ENCODE measurements at places on chromosomes 12 and 14. TPM values are rescaled to one million over a fixed set of nuclear protein-coding genes. Genes with fewer than 3 reads are reported as not detected.
A peak's percentile ranks its signal among the peaks of the same experiment; 100 is the strongest.

The SLCO1C1 gene
- 0.02 TPM for polyA plus RNA-seq

The PLXNC1 gene
- polyA plus RNA-seq = 0.28 TPM

The FZD10 gene
- not detected for polyA plus RNA-seq

The GARIN6 gene
- not detected for polyA plus RNA-seq

The ABCC9 gene
- 0.02 TPM for polyA plus RNA-seq

DNA sequence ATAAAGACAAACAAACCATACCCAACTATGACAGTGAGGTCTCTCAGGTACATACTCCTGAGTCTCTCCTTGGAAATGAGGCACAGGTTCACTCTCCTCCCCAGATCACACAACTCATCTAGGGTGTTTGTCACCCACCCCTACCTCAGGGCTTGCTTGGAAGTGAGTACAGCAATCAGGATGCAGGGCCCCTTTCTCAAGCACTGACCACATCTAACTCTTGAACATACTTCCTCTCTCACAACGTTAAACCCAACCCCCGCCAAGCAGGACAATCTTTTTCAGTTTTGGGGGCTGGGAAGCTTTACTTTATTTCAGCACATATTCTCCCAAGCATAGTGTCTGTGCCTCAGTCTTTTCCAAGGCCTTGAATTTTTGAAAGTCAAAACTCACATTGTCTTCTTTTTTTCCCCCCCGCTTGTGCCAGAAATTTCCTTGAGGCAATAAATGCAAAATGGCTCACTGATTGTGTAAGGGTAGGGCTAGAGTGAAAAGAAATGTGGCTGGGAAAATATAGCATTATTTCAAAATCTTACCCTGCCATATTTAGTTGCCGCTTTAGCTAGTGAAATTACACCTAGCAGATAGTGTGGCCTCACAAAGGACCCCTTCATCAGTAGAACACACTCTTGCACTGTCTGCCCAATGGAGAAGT lies 2.4 kb upstream of the GPR65 start:
- H3K27me3 ChIP-seq = no peaks in the 10 kb centered on the region
- DNase-seq = no peak
- H3K27ac ChIP-seq = no peak overlapping the region
- no peaks in the 10 kb centered on the region for H3K36me3 ChIP-seq

- no peaks in the 10 kb centered on the region for H3K36me3 ChIP-seq
- no peak overlapping the region for H3K4me3 ChIP-seq
- H3K27me3 ChIP-seq = no peaks in the 10 kb centered on the region
- no peak for DNase-seq
- no peak overlapping the region for H3K27ac ChIP-seq
These were observed 101.2 kb upstream of the NCOR2 start for GRCh38 chr12:124668602-124669001.

- no peaks in the 10 kb centered on the region for H3K36me3 ChIP-seq
- no peak overlapping the region for H3K27ac ChIP-seq
- peaks cover 12% of the 10 kb centered on the region for H3K27me3 ChIP-seq
- H3K4me3 ChIP-seq = no peak overlapping the region
- peaks cover 6% of the 10 kb centered on the region for H3K4me1 ChIP-seq
These were observed 8.9 kb downstream of the MYO1H start for GRCh38 chr12:109356577-109356976.

DNA sequence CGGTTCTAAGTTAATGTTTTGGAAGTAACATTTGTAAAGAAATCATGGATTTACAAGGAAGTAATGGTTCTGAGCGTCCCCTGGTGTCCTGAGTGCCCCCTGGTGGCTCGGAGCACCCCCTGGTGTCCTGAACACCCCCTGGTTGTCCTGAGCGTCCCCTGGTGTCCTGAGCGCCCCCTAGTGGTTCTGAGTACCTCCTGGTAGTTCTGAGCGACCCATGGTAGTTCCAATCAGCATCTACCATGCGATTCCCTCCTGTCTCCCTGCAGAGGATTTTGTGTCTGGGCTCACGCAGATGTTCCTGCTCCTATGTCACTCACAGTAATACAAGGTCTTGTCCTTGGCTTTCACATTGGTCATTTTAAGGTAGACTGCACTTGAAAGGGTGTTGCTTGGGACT lies 1352.9 kb downstream of the TMEM121 start:
- H3K4me1 ChIP-seq = no peaks in the 10 kb centered on the region
- H3K4me3 ChIP-seq = no peak overlapping the region
- H3K27me3 ChIP-seq = peaks cover 6% of the 10 kb centered on the region
- DNase-seq = peak; percentile 53

DNA sequence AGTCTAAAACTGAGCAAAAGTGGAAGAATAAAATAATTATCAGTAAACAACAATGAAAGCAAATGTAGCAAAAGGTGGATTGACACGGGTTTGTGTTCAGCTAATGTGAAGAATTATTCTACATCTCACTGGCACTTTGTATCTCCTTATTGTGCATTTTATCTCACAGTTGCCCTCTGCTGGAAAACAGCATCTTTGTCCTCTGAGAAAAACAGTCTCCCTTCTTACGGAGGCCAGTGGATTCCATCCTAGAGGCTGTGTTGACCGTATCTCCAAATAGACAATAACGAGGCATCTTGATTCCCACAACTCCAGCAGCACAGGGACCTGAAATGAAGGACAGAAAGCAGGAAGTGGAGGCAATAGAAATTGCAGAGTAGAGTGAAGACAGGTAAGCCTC lies 51.3 kb upstream of the PLBD1 start:
- H3K27ac ChIP-seq = no peak overlapping the region
- H3K27me3 ChIP-seq = no peaks in the 10 kb centered on the region
- H3K4me3 ChIP-seq = no peak overlapping the region
- H3K36me3 ChIP-seq = no peaks in the 10 kb centered on the region
- no peaks in the 10 kb centered on the region for H3K4me1 ChIP-seq
- DNase-seq = peak; percentile 5

DNA sequence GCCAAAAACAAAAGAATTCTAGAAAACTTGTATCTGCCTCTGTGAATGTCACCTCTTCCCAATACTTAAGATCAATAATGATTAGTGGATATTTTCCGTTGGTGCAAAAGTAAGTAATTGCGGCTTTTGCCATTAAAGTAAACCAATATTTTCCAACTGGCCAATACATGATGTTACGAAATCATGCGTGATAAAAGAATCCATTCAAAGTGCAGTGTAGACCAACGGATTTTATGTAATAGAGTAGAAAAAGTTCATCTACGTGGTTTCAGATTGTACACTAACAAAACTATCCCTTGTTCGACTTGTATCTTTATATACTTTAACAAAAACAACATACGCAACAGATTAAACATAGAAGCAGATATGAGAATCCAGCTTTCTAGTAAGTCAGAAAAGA lies 626 bp upstream of the ZNF268 start:
- no peaks in the 10 kb centered on the region for H3K27me3 ChIP-seq
- H3K4me1 ChIP-seq = no peaks in the 10 kb centered on the region
- no peak overlapping the region for H3K27ac ChIP-seq
- H3K36me3 ChIP-seq = peaks cover 35% of the 10 kb centered on the region

DNA sequence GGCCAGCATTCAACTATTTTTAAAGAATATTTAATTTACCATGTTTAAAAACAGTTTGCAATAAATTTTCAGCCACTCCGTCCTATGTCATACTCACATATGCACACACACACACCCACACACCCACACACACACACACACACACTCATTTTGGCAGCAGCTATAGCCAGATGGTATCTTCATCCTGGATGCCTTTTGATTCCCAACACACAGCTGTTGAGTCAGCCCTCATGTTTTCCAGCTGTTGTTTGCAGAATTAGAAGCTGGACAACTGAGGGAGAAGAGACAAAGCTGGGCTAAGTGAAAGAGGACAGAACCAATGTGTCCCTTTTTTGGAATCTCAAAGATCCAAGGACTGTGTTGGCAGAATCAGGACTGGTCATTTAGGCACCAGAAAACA lies 80.0 kb upstream of the EGLN3 start:
- no peaks in the 10 kb centered on the region for H3K36me3 ChIP-seq
- H3K27me3 ChIP-seq = no peaks in the 10 kb centered on the region
- no peak overlapping the region for H3K27ac ChIP-seq
- peaks cover 17% of the 10 kb centered on the region for H3K4me1 ChIP-seq

DNA sequence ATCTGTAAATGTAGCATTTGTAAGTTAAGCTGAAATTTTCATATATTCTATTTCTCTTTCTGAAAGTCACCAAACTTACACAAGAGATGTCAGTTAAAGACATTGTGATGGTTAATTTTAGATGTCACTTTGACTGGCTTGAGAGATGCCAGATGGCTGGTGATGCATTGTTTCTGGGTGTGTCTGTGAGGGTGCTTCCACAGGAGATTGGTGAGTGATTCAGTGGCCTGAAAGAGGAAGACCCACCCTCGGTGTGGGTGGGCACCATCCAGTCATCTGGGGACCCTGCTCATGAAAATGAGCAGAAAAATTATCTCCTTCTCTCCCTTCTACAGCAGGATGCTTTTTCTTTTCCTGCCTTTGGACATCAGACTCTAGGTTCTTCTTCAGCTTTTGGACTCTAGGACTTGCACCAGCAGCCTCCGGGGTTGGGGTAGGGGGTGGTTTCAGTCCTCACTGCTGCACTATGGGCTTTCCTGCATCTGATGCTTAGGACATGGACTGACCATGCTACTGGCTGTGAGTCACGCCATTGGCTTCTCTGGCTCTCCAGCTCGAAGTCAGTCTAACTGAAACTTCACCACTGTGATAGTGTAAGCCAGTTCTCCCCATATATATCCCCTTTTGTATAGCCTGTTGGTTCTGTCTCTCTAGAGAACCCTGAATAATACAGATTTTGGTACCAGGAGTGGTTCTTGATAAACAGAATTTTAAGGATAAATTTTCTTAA lies 20.9 kb downstream of the PDE6H start:
- H3K27ac ChIP-seq = peak overlapping the region; percentile 57
- no peak overlapping the region for H3K4me3 ChIP-seq
- no peaks in the 10 kb centered on the region for H3K27me3 ChIP-seq
- H3K36me3 ChIP-seq = no peaks in the 10 kb centered on the region

- no peak for DNase-seq
- no peak overlapping the region for H3K4me3 ChIP-seq
- no peaks in the 10 kb centered on the region for H3K27me3 ChIP-seq
- H3K36me3 ChIP-seq = no peaks in the 10 kb centered on the region
- no peak overlapping the region for H3K27ac ChIP-seq
- H3K4me1 ChIP-seq = no peaks in the 10 kb centered on the region
These were observed 226.7 kb upstream of the ABCD2 start for GRCh38 chr12:39846304-39846703.

GRCh38 chr12:66393890-66394289 lies 91.6 kb downstream of the HELB start:
- DNase-seq = no peak
- H3K4me3 ChIP-seq = no peak overlapping the region
- H3K27ac ChIP-seq = no peak overlapping the region
- no peaks in the 10 kb centered on the region for H3K36me3 ChIP-seq
- no peaks in the 10 kb centered on the region for H3K27me3 ChIP-seq
- H3K4me1 ChIP-seq = no peaks in the 10 kb centered on the region

DNA sequence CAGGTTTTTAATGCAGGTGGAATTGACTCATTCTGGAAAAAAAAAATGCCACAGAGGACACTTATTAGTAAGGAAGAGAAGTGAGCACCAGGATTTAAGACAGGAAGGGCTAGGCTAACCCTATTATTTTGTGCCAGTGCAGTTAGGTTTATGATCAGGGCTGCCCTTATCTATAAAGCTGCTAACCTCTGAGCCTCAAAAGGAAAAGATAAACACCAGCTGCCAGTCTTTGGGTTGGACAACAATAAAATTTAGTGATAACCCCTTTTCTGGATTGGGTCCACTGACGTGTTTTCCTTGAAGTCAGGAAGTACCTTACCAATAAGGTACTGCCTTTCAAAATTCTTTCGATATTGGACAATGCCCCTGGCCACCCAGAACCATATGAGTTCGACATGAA lies 128.9 kb downstream of the NUBPL start:
- H3K4me1 ChIP-seq = peaks cover 8% of the 10 kb centered on the region
- no peaks in the 10 kb centered on the region for H3K27me3 ChIP-seq
- no peak overlapping the region for H3K4me3 ChIP-seq
- no peak for DNase-seq
- no peaks in the 10 kb centered on the region for H3K36me3 ChIP-seq

- H3K4me1 ChIP-seq = no peaks in the 10 kb centered on the region
- no peaks in the 10 kb centered on the region for H3K27me3 ChIP-seq
- no peak overlapping the region for H3K27ac ChIP-seq
These were observed 380.0 kb downstream of the DIO2 start for GRCh38 chr14:79831195-79831892.
